ENCODE measurements at places on chromosomes 5 and 9. TPM values are rescaled to one million over a fixed set of nuclear protein-coding genes. Genes with fewer than 3 reads are reported as not detected.

CER1 gene
- total RNA-seq, result not detected

LHX3 gene
- not detected for total RNA-seq

JAK2 gene
- 30.8 TPM for total RNA-seq

TXNDC8 gene
- not detected for total RNA-seq

IL9 gene
- 2.0 TPM for total RNA-seq

LRRTM2 gene
- 0.12 TPM for total RNA-seq

LRRC19 gene
- not detected for total RNA-seq

RHOBTB3 gene
- total RNA-seq, result 0.36 TPM

ADAMTSL1 gene
- not detected for total RNA-seq

FOXD4L4 gene
- 0.10 TPM for total RNA-seq

CCDC192 gene
- total RNA-seq, result not detected

TMEM215 gene
- not detected for total RNA-seq

IFNA21 gene
- not detected for total RNA-seq

DNA sequence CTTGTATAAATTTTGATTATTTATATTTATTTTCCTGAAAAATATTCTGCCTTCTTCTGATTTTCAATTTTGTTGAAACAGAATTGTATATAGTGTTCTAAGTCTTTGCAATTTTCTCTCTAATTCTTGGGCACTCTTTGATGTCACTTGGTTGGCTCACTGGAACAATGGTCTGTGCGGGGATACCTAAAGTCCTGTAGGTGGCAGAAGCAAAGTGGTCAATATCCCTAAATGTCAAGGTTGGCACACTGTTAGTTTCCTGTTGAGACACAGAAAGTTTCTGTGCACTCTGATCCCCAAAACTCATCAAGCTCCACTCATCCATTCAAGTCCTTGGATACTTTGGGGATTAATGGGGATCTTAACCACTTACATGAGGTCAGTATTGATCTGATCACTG lies 480.8 kb upstream of the CCNG1 start:
- no peak for DNase-seq

GRCh38 chr9:138118601-138119071 lies 241.1 kb downstream of the CACNA1B start:
- no peak for DNase-seq

GRCh38 chr5:135473956-135474670 lies 22.0 kb upstream of the TIFAB start:
- no peak for DNase-seq

DNA sequence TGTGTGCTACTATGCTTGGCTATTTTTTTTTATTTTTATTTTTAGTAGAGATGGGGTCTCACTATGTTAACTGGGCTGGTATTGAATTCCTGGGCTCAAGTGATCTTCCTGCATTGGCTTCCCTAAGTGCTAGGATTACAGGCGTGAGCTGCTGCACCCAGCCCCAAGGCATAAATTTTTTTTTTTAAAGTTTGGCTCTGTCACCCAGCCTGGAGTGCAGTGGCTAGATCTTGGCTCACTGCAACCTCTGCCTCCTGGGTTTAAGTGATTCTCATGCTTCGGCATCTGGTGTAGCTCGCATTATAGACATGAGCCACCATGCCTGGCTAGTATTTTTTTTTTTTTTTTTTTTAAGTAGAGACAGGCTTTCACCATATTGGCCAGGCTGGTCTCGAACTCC lies 70.3 kb downstream of the RAB24 start:
- DNase-seq, result no peak

GRCh38 chr5:22699319-22699718 lies 153.8 kb downstream of the CDH12 start:
- no peak for DNase-seq

GRCh38 chr9:114722081-114722621 lies 40.2 kb upstream of the TEX48 start:
- no peak for DNase-seq

DNA sequence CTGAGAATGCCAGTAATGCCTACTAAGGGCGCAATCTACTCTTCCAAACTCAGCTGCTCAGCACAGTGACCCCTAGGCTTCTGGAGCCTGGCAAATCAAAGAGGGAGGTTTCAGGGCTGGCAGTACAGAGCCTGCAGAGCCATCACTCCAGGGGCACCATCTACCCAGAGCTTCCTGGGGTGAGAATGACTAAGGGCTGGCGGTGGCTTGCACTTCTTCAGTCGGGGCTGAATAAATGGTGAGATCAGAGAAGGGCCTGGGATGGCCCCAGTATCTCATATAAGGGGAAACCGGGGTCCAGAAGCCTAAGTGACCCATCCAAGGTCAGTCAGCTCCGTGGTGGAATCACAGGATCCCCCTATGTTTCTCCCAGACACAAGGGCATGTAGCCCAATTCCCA lies 5.3 kb downstream of the SH3PXD2B start:
- DNase-seq, result no peak

DNA sequence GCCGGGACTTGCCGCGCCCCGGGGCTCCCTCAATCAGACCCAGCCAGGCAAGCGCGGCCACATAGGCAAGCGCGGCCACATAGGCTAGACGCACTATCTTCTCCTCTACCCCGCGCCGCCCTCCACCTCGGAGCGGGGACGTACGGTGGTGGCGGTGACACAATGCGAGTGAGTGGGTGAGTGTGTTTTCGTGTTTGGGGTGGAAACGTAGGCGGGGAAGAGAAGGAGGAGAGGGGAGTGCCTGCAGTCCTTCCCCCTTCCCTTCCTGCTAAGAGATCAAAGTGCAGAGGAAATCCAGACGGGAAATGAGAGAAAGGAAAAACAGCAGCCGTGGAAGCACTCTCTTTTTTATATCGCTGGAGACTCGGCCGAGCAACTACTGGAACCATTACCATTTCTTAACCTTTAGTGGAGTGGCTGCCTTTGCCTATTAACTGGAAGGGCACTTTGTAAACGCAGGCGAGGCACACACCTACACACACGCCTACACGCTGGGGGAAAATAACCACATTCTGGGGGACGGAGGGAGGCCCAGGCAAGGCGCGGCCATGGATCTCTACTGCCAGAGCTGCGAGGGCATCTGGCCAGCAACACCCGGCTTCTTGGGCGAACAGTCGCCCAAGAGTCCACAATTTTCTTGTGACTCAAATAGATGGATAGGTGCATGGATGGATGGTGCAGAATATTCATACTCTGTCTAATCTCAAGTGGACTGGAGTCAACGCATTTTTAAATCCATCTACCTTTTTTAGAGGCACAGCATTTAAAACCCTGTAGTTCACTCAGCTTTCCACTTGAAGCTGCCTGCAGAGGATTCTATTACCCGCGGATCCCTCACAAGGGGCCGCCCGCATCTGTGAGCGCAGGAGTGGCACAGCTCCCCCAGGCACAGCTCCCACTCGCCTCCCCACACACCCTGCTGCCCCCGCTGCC lies 2.1 kb downstream of the EDIL3 start:
- DNase-seq, result no peak

GRCh38 chr5:78696637-78697036 lies 48.1 kb upstream of the LHFPL2 start:
- DNase-seq, result no peak

- DNase-seq, result no peak
These were observed 62.7 kb downstream of the RXRA start for GRCh38 chr9:134388976-134389375.

GRCh38 chr9:80146466-80146865 lies 574.7 kb downstream of the TLE4 start:
- DNase-seq, result no peak

DNA sequence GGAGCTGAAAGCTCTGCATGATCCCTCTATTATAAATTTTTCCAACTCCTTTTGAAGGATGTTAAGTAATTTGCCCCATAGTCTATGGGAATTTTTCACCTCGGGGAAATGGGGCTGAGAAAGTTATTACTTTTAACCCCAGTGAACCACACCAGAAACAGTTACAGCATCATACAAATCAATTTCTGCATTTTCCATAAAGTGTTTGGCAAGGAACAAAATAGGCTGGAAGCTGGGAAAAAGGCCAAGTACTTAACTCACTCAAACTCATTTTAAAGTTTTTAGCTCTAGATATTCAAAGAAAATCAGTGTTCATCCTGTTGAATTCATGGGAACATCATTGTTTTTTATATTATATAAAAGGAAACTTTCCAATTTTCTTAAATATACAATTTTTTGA lies 160.9 kb downstream of the SH3GL2 start:
- no peak for DNase-seq

- DNase-seq, result no peak
These were observed 245.6 kb upstream of the DAB2 start for GRCh38 chr5:39670391-39670790.

GRCh38 chr9:87405677-87406542 lies 91.8 kb upstream of the DAPK1 start:
- DNase-seq, result no peak

DNA sequence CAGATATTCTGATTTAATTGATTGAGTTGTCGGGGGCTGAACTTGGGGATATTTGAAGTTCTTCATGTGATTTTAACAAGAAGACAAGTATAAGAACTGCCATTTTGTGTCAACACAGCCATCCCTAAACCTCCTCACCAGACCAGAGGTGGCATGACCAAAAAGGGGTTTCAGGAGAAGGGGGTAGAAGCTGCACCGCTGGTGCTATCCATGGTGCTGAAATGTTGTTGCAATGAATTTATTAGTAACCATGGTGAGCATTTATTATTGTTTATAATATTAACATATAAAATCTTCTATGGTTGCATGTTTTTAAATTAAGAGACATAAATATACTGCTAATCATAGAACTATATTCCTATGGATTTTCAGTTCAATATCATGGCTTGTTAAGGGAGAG lies 72.3 kb downstream of the GNA14 start:
- no peak for DNase-seq

- DNase-seq, result no peak
These were observed 257.8 kb downstream of the FSTL4 start for GRCh38 chr5:133354323-133355185.

- DNase-seq, result no peak
These were observed 2118.6 kb upstream of the C9orf72 start for GRCh38 chr9:29691758-29692407.

- DNase-seq, result no peak
These were observed 64.2 kb downstream of the CFAP77 start for GRCh38 chr9:132474253-132474652.

- no peak for DNase-seq
These were observed 66.9 kb downstream of the SLC44A1 start for GRCh38 chr9:105311306-105311705.

GRCh38 chr9:79708541-79708940 lies 136.8 kb downstream of the TLE4 start:
- DNase-seq, result no peak

DNA sequence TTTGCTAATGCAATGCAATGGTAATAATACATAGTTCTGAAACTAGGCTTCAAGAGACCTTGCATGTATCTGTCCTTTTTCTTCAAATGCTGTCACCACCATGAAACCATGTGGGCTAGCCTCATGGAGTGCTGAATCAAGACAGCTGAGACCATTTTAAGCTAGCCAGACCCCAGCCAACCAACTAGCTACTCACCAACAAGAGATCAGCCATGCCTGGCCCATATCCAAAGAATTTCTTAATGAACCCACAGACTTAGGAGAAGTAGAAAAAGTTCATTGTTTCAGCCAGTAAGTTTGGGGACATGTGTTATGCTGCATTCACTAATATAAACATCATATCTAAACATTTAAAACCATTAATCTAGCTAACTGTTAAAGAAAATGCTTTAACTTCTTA lies 139.8 kb upstream of the EDIL3 start:
- no peak for DNase-seq

GRCh38 chr9:136604823-136605525 lies 57.7 kb upstream of the EGFL7 start:
- DNase-seq, result no peak

- no peak for DNase-seq
These were observed 199.1 kb upstream of the SLC30A5 start for GRCh38 chr5:68894673-68895072.

GRCh38 chr9:85056203-85056572 lies 386.7 kb downstream of the NTRK2 start:
- no peak for DNase-seq

- DNase-seq, result no peak
These were observed 572.4 kb downstream of the NR2F1-AS1 start for GRCh38 chr5:93008502-93009207.

DNA sequence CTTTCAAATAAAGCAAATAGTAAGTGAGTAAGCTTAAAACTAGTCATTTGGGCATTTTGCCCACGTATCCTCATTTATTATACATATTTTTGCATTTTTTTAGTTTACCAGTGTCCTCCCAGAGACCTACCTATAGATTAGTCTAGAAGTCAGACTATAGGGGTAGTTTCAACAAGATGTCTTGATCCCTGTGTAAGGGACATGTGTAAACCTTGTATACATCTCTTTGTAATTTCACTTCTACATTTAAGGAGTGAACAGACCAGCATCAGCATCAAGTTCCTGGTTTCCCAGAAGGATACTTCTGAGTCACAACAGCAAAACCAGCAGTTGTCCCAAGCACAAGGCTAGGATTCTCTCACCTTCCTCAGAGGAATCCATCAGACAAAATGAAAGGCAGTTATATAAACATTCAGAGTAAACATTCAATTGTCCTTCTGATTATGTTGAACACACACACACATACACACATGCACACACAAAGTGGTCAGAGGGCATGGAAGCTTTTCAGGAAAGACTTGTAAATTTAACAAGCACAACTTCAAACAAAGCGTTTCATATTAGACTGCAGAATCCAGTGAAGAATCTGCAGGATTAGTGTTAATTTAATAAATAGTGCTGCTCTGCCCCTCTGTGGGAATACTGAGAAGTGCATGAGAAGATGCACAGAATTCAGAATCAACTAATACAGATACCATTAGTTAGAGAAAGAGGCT lies 55.4 kb downstream of the HINT1 start:
- peak; percentile 11 for DNase-seq

GRCh38 chr9:127540664-127541041 lies 71.4 kb upstream of the STXBP1 start:
- DNase-seq, result no peak

GRCh38 chr5:87115839-87116364 lies 151.8 kb upstream of the RASA1 start:
- no peak for DNase-seq

- DNase-seq, result no peak
These were observed 119.3 kb downstream of the LMNB1 start for GRCh38 chr5:126896170-126896702.

- DNase-seq, result no peak
These were observed 380.7 kb downstream of the MRPS30 start for GRCh38 chr5:45189481-45189880.

- no peak for DNase-seq
These were observed 105.5 kb upstream of the ZNF462 start for GRCh38 chr9:106757514-106757913.

DNA sequence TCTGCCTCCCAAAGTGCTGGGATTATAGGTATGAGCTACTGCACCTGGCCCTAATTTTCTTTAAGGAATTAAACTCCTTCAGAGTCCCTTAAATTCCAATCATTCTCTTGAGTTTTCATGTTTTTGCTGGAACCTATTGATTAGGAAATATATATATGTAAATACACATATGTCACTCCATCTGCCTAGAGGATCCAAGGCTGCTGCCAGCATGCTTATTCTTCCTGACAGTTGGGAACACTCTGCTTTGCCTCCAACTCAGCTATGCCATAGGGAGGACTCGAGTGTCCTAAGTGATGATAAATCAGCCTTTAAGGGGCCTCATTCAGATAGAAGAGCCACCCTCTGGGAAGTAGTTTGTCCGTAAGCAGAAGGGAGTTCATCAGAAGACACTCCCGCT lies 21.8 kb downstream of the MFAP3 start:
- no peak for DNase-seq
